ENCODE measurements at places on chromosomes 12 and 14.

GRCh38 chr14:77009014-77009413 lies 19.5 kb downstream of the IRF2BPL start:
- peak; percentile 84 for DNase-seq

- DNase-seq, result no peak
These were observed 12.4 kb downstream of the GLRX5 start for GRCh38 chr14:95547272-95547625.

- DNase-seq, result no peak
These were observed 16.3 kb downstream of the ZBTB39 start for GRCh38 chr12:56989861-56990610.

GRCh38 chr12:76964784-76965571 lies 86.2 kb upstream of the CSRP2 start:
- no peak for DNase-seq

GRCh38 chr12:43332977-43333640 lies 218.9 kb downstream of the ADAMTS20 start:
- DNase-seq, result no peak

GRCh38 chr14:68734231-68734732 lies 58.6 kb downstream of the ZFP36L1 start:
- no peak for DNase-seq

DNA sequence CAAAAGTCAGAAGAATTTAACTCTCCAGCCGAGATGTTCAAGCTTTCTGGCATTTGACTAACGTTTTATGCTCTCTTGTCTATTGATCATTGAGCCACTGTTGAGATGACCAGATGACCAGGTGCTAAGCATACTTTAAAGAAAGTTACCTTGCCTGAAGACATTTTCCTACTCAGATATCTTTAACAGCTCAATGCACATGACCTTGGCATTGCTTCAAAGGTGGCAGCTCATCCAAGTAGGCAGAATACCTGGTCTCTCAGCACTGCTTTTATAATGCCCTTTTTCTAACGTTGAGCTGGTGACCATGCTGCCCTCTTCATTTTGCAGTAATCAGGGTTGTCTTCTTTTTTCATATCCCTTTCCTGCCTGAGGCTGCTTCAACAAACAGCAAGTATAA lies 358.1 kb downstream of the RAD51B start:
- DNase-seq, result peak; percentile 95

DNA sequence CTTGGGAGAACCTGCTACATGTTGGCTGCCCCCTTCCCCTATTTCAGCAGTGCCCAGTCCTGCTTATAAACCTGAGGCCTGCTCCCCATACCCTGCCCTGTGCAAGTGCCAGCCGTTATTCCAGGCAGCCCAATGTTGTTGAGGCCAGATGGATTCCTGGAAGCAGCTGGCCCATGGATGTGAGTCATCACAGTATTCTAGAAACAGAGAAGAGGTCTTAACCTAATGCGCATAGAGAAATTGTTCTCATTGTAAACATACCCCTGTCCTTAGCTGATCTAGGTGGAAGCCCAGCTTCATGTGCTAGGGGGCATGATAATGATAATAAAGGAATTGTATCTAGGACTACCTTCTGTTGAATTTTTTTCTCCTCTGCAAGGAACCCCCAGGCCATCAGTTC lies 69.7 kb downstream of the TSPAN11 start:
- DNase-seq, result no peak

GRCh38 chr12:109631302-109631701 lies 57.7 kb downstream of the MVK start:
- DNase-seq, result no peak

DNA sequence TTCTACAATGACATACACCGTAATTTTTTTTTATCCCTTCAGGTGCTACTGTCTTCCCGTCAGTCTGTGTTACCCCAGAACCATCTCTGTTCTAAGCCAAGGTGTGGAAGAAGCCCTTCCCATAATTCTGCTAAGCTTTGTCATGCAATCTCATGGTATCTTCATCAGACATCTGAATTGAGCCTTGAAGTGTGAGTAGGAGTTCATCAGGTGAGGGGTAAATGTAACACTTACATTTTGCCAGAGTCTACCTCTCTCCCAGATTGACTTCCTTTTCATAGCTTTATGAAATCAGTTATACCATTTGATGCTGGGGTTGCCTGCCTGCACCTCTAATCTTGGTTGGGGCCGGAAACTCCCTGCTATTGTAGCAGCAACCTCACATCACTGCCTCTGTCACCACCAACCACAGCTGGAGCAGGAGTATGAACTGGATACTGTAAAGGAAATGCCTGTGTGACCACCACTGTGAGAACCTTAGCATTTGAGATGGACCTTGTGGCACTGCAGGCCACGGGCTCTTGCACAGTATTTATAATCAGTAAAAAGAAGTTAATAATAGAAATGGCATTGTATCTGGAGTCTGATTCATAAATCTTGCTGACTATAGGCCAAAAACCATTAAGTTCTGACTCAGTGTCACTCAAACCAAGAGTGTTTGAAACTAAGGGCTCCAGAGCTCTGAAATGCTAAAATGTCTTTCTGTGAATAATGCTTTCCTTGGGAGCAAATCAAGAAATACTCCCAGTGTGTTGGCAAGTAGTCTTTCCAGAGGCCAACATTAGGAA lies 58.7 kb upstream of the STK38L start:
- no peak for DNase-seq

DNA sequence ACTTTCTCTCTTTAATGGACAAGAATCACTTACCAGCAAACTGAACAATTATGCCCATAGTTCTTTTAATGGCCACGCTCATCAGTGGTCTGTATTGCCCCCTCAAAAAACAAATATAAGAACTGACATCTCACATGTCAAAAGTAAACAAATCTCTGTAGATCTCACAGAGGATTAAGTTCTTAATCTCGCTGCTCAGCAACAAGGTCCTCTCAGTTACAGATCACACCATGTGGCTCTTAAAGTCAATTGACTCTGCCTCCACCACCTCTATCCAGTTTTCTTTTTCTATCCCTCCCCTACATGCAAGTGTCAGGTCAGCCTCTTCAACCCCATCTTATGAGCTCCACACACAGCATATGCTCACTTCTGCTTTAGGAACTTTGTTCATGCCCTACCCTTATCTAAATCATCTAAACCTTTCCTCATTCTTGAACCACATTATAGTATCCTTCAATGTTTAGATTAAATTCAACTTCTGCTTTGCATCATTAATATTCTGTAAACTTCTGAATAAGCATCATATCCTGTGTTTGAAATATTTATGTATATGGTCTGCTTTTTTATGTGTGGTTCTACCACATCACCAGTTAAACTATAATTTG lies 7.2 kb downstream of the ADAM20 start:
- no peak for DNase-seq

GRCh38 chr12:89760783-89761182 lies 52.1 kb upstream of the ATP2B1 start:
- no peak for DNase-seq

DNA sequence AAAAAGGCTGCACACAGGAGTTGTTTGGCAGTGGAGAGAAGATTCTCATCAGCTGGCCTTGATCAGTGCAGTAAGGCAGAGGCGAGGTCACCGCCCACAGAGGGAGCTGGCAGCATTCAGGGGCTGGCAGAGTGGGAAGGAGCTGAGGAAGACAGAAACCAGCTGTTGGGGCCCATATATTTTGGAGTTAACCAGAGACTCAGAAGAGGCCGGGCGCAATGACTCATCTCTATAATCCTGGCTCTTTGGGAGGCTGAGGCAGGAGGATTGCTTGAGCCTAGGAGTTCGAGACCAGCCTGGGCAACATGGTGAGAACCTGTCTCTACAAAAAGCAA lies 17.7 kb downstream of the SMCO2 start:
- no peak for DNase-seq

DNA sequence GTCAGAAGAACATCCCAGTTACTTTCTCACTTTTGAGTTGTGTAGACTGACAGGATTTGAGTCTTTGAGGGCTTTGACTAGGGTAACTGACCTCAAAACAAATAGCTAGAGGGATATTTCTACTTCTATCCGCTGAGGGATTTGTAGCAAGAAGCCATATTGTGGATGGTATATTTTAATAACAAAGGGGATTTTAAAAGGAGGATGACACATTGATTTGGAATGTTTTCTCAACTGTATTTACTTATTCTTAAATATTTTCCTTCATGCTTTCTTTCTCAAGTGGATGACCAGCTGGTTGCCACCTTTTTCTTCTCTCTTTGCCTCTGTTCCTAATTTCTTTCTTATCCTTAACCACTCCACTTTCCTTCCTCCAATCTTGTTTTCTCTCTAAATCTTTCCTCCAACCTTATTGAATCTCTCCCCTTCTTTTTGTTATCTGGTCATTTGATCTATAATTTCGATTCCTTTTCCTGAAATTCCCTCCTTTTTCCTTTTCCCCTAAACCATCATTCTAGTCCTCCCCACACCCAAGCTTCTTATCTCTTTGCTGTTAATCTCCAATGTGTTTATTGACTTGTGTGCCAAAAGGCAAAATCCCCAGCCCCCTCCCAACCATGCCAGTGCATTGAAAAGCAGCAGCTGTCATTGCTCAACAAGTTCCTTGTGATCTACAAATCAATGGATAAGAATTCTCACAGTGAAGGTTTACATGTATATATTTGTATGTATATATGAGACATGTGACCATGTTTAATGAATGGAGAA lies 411.6 kb downstream of the RAD51B start:
- DNase-seq, result peak; percentile 52

- no peak for DNase-seq
These were observed 62.3 kb downstream of the CEP83 start for GRCh38 chr12:94397401-94397800.

GRCh38 chr12:48105321-48105866 lies 485 bp downstream of the SENP1 start:
- peak; percentile 5 for DNase-seq

DNA sequence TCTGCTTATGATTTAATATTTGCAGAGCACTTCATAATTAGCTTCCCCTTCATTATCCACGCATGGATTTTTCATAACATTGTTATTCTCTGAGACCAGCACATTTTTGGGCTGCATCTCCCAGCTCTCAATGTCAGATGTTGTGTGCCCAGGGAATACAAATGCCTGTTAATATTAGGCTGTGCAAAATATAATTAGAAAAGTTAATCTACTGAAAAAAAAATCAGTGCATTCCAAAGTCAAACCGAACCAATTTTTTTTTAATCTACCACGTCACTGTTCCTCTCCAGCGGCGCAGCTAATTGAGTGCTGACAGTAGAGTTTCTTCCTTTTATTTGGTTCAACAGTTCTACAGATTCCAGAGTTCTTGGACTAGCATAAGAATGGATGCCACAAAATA lies 191.0 kb upstream of the RGS6 start:
- no peak for DNase-seq

GRCh38 chr12:131634037-131634436 lies 76.9 kb upstream of the SFSWAP start:
- no peak for DNase-seq

- DNase-seq, result no peak
These were observed 49.0 kb upstream of the EGLN3 start for GRCh38 chr14:33999771-34000291.

- DNase-seq, result no peak
These were observed 38.8 kb downstream of the PLEKHG3 start for GRCh38 chr14:64743061-64743460.

DNA sequence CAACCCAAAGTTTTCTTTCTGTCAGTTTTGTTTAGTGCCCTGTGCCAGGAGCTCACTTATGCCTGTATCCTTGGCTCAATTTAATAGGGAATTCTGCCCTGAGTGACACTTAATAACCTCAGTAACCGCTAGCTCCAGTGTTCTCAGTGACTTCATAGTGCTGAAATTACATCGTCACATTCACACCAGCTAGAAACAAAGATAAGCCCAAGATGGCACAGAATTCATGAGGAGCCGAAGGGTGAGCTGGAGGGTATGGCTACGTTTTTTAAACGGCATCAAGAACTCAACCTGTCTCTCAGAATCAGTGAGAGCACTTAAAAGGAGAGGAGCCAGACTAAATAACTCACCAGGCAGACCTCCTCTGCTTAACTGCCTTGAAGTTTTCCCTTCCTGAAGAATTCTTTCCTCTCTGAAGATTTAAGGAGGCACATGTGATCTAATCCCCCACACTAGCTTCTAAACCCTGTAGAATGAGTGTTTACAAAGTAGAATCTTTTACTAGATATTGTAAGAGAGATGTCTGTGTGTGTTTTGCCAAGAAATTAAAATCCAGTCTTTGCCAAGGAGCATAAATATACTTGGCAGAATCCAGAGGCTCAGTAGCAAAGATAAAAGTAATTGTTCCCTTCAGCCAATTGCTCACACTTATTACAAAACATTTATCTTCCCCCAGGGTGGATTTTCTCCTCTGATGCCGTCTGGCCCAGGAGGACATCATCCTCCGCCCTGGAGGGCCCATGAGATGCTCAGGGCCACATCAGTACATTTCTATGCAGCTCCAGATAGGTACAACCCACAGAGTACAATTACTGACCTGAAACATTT lies 37.3 kb downstream of the PTGER2 start:
- DNase-seq, result no peak

DNA sequence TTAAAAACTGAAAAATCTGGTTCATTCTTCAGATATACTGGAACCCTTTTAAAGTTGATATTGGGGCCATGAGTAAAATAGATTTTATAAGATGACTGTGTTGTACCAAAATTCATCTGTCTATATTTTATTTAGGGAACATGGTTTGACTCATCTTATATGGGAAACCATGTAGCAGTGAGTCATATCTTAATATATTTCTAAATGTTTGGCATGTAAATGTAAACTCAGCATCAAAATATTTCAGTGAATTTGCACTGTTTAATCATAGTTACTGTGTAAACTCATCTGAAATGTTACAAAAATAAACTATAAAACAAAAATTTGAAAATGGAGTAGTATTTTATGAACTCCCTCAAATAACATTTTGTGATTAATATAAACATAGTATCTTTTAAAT lies 14.2 kb downstream of the PTGER2 start:
- DNase-seq, result no peak

DNA sequence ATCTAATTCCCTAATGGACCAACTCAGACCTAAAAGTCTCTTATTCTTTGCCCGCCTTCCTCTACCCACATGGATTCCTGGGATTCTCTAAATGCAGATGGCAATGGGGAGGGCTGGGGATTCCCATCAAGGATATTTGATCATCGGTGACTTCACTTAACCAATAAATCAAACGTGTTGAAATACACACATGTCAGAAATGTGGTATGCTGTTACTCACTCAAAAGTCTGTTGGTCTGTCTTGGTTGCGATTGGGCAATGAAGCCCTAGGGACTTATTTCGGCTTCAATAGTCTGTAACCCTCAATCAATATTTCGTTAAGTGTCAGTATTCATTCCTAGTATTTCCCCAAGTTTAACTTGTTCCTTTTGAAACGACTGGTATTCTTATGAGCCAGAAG lies 117.2 kb upstream of the DIO3 start:
- no peak for DNase-seq

- DNase-seq, result no peak
These were observed 1.3 kb upstream of the ZDHHC17 start for GRCh38 chr12:76762601-76762980.
